ENCODE measurements at places on chromosomes 7 and 10. TPM values are rescaled to one million over a fixed set of nuclear protein-coding genes. Genes with fewer than 3 reads are reported as not detected.

- DNase-seq, result no peak
Measured at GRCh38 chr7:96739609-96740008, 30.0 kb upstream of the SEM1 start.

GRCh38 chr10:98446661-98447221 lies at the start of gene HPS1:
HPS1 (minus strand) TSS chr10:98446935; CDS start chr10:98443240, 3,695 bp downstream.
- DNase-seq, result peak; percentile 89

- DNase-seq, result no peak
Measured at GRCh38 chr7:53661645-53662217, 626.3 kb downstream of the POM121L12 start.

GRCh38 chr7:115635376-115635775 lies 395.2 kb downstream of the TFEC start:
- no peak for DNase-seq

- DNase-seq, result no peak
Measured at GRCh38 chr7:99141334-99141733, 2.6 kb downstream of the SMURF1 start.

DNA sequence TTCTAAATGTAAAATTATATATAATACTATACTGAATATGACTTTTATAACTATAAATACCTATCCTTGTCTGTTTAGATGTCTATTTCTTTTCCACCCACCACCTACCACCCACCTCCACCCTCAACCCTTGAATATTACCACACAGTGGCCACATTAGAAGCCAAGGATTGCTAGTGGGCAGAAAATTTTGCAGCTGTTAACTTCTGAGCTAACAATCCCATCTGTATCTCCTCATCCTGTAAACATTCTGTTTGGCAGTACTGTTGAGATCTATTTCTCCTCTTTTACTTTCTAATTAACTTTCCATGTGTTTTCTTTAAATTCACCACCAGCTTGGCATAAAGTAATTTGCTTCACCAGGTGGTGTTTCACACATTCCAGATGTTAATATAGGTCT lies 281.1 kb upstream of the BMPER start:
- DNase-seq, result no peak

DNA sequence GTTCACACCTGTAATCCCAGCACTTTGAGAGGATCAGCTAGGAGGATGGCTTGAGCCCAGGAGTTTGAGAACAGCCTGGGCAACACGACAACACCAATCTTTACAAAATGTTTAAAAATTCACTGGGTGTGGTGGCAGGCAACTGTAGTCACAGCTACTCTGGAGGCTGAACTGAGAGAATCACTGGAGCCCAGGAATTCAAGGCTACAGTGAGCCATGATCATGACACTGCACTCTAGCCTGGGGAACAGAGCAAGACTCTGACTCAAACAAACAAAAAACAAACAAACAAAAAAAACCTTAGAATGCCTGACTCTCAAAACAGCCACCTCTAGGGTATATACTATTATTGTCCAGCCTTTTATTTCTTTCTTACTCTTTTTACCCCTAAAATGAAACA lies 56.5 kb upstream of the PAPSS2 start:
- DNase-seq, result no peak

DNA sequence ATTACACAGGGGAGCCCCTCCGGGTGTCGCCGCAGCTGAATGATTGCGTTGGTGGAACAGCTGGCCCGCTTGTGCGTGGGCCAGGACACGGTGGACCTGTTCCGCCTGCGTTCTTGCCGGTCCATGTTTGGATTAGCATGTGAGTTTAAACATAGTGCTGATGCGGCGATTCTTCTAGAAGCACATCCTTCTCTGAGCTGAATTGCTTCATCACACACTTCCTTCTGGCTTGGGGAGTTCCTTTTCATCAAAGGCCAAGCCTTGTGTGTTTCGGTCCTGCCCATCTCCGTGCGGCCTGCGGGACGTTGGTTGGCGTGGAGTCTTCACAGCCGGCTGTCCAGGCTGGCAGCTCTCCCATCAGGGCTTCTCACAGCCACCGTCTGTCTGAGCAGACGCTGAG lies 45.5 kb upstream of the SLC29A4 start:
- peak; percentile 53 for DNase-seq

DNA sequence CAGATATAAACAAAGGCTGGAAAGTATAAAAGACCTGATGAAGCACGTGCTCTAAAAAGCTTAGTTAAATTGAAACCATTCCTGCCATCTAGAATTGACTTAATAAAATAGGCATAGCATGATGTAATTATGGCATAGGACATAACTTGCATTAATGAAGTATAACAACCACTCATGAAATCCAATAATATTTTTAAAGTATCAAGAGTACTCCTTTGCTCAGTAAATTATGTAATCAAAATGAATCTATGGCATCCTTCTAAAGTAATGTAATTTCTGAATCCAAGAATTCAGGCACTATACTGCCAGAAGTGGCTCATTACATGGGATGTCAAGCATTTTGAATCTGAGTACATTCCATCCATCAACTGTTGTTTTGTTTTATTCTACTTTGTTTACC lies 548.5 kb upstream of the NRP1 start:
- no peak for DNase-seq

DNA sequence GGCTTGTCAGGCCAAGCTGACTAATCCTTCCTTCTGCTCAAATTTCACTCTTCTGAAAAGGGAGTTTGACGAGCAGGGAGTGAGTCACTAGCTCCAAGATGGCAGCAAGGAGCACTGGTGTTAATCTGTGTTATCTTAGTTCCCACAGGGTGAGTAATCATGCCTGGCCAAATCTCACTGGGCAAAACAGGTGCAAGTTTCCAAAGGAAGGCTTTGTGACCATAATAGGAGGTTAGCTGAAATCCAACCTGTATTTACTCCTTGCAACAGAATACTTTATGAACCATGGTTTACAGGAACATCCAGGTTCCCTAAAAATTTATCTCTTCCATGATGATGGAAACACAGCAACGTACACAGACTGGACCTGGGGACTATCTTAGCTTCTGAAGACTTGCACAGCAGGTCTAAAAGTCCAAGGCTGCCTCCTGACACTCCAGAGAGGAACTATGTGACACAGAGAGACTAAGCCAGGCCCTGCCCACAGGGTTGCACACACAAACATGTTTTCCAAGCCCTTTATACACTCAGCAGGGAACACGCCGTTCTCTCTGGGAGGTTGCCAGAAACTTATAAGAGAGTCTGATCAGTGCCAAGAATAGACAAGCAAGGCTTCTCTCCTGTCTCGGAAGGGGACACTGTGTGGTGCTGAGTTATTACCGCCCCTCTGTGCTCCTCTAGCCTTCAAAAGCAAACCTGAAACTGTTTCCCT lies 46.3 kb downstream of the PDK4 start:
- peak; percentile 89 for DNase-seq

GRCh38 chr10:113431398-113432160 lies 121.3 kb upstream of the HABP2 start:
- DNase-seq, result no peak

DNA sequence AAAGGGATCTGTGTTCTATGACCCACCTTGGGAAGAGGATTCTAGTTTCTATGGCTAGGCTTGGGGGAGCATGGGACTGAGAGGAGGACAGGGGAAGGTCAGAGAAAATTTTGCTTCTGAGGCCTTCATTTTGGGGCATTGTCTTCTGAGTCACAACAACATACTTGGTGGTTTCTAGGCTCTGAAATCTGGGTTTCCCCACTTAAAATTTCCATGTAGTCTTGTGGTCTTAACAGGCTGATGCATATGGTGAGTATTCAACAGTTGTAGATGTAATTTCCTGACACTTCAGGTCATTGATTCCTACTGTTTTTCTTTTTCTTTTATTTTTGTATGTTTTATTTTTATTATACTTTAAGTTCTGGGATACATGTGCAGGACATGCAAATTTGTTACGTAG lies 88.5 kb downstream of the ANKRD7 start:
- no peak for DNase-seq

DNA sequence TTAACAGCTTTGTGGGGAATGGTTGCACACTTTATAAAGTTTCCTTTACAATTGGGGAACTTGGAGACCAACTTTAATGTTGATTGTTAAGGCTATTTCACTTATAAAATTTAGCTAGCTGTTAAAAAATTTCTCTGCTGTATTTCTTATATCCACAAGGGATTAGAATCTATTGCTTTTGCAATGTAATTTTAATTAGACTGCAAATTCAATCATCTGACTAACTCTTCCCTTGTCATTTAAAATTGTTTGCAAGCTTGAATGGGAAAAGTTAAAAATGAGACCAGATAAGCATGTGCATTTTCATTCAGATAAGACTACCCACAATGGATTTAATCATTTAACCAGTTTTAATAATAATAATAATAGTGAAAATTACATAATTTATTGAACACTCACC lies 213.2 kb downstream of the BICC1 start:
- no peak for DNase-seq

GRCh38 chr7:45027774-45028114 lies 27.7 kb downstream of the CCM2 start:
- no peak for DNase-seq

DNA sequence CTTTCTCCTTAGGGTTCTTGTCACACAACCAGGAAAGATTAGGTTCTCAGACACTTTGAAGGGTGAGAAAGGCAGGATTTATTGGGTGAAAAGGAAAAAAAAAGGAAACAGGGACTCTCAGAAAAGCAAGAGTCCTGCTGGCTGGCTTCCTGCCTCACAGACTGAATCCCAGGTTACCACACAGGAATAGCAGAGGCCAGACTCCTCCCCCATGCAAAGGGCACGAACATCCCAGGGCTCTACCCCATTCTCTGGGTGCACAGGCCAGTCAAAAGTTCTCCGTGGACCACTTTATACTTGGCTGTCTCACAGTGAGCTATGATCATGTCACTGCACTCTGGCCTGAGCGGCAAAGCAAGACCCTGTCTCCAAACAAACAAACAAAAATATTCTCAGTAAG lies 42.6 kb downstream of the HOXA1 start:
- DNase-seq, result no peak

- no peak for DNase-seq
Measured at GRCh38 chr7:98051118-98051744, 55.4 kb upstream of the LMTK2 start.

GRCh38 chr7:16014031-16014430 lies 327.5 kb upstream of the MEOX2 start:
- DNase-seq, result no peak

GRCh38 chr10:104328896-104329710 lies 9.2 kb downstream of the ITPRIP start:
- DNase-seq, result peak; percentile 38

DNA sequence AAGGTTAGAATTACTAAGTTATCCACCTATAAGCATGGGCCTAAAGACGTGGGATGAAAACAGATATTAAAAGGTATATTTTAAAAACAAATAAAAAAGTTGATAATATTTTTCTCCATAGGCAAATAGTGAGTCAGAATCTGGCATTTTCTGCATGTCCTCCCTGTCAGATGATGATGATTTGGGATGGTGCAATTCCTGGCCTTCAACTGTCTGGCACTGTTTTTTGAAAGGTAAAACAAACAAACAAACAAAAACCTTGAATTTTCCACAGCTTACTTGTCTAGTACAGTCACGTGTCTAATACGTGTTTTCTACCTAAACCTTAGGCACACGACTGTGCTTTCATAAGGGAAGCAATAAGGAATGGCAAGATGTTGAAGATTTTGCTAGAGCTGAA lies 17.4 kb downstream of the HBP1 start:
- DNase-seq, result no peak

- DNase-seq, result no peak
Measured at GRCh38 chr7:108637049-108637621, 67.5 kb downstream of the DNAJB9 start.

GRCh38 chr10:59336632-59337031 lies 25.7 kb downstream of the FAM13C start:
- no peak for DNase-seq

DNA sequence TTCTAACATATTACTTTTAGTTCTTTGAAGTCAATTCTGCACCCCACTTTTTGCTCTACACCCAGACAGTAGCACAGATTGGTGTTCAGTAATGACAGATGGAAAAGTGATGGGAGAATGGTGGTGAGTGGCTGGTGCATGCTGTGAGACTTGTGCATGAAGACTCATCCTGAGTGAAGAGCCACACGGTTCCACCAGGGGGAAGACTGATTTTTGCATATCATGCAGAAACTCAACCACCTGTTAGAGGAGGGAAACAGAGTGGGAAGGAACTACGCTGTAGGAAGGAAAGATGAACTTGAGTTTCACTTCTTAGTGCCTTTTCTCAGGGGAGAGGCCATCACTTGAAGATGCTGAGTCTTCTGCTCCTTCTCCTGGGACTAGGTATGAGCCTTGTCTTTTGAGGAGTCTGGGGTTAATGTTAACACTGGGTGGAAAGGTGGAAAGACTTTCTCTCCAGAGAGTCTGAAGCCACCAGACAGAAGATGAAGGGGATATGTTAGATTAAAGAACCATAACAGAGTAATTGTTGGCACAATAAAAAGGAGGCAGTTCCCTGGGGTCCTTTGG lies 9.3 kb upstream of the PRSS1 start:
- no peak for DNase-seq

DNA sequence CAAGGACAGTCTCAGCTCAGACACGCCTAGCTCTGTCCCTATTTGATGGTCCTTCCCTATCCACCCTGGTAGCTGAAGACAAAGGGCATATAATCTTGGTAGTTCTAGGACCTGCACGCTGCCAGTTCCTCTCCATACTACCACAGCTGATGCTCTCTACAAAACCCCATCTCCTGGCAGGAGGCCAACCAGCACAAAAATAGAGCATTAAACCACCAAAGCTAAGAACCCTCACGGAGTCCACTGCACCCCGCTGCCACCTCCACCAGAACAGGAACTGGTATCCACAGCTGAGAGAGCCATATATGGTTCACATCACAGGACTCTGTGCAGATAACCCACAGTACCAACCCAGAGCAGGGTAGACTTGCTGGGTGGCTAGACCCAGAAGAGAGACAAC lies 299.4 kb downstream of the LRRTM3 start:
- no peak for DNase-seq

- DNase-seq, result no peak
Measured at GRCh38 chr7:101154693-101155102, 422 bp downstream of the AP1S1 start.

DNA sequence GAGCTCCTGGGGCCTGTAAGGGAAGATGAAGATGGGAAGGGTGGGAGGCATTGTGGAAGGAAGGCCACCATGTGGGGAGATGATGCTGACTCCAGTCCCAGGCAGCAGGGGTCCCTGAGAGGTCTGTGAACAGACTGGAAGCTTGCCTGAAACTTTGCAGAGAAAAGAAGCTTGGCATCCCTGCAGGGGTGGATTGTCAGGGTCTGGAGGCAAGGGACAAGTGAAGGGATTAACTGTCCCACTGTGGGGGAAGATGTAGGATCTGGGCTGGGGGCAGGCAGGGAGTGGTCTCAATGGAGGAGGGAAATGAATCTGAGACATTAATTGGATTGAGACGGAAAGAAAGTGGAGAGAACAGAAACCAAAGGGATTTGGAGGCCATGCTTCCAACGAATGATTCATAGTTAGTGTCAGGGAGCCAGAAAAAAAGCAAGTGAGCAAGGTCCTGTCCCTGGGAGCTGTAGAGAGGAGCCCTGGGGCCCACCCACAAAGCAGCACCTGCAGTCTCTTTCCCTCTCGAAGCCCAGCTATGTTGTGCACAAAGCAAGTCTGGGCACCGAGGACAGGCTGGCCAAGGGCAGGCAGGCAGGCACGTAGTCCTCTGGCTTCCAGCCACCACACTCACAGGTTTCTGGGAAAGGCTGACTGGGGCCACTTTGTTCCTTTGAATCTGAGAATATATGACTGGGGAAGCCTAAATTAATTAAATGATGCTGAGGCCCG lies 4.7 kb upstream of the SLC18A3 start:
- DNase-seq, result peak; percentile 38

GRCh38 chr10:72303424-72304128 lies 29.9 kb downstream of the DDIT4 start:
- DNase-seq, result no peak

RADIL gene
- total RNA-seq, result not detected

CXCL12 gene
- total RNA-seq, result 17.5 TPM

ECHDC3 gene
- total RNA-seq, result 132 TPM

CALML5 gene
- total RNA-seq, result not detected

SFRP4 gene
- 0.38 TPM for total RNA-seq

ACTR3C gene
- 32.6 TPM for total RNA-seq

FLNC gene
- total RNA-seq, result 0.27 TPM

Data from right lobe of liver (tissue), 6 donors.